ENCODE measurements at places on chromosomes 7 and 10.
A peak's percentile ranks its signal among the peaks of the same experiment; 100 is the strongest.

GRCh38 chr10:83542774-83543411 is 596.4 kb upstream of the GHITM start:
- DNase-seq = peak; percentile 43

DNA sequence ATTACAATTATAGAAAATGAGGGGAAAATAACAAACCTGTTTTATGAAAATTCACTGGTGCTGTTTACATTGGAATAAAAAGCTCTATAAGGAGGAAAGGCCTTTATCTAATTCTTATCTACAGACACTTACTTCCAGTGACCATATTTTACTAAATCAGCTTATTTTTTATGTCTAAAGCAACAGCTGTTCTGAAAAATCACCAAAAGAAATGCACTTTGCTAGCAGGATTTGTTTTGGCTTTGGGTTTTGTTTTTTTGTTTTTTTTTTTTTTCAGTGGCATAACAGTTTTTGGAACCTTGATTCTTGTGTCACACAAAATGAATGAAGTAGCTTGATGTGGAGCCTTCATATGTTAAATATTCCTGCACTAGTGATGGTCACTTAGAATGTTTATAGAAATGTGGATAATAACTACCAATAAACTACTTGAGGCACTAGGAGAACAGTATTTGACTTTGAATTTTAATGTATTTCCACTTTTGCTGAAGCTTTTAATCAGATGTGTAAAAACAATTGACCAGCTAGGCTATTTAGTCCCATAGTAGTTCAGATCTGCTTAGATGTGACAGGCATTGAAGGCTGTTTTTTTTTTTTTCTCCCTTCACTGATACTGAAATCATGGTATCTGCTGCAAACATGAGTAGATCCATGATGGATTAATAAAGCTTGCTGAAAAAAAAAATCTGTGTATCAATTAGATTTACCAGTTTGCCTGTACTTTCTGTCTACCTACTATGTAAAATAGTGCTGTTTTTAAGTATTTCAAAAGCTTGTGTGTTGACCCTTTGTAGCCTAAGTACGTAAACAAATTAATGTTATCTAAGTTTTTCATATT is 2.8 kb downstream of the ARL4A start:
- DNase-seq = no peak

DNA sequence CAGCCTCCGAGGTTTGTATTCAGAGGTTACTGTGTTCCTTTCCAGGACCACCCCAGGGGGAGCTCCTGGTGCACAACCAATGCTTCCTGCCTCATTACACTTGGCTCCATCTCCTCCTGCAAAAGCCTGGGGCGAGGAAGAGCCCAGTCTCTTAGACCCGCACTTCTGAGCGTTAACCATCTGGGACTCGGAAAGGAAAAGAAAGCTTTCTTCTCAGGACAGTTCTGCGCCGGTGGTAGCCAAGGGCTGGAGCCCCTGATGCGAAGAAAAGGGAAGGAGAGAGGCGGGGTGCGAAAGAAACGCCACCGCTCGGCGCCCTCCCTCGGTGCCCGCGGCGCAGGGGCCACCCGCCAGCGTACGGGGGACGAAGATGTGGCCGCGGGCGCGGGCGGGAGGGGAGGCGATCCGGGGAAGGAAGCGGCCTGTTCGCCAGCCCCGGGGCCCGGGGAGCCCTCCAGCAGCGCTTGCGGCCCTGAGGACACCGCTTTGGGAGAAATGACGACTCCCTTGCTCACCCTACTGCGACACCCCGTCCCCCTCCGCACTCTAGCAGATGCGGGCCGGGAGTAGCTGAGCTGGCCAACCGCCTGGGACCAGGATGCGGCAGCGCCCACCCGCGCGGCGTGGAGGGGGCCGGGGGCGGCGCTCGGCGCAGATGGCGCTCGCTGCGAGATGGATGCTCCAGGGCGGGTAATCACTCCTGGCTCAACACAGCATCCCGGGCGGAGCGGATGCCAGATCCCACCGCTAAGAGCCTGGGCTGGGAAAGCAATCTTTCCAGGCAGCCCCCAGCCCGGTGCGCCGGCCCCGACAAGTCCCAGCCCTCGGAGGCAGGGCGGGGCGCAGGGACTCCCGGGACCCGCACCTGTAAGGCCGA is 1.3 kb downstream of the NRCAM start:
- peak; percentile 38 for DNase-seq

- DNase-seq = no peak
Observed at GRCh38 chr7:129986600-129986999, 33.8 kb upstream of the UBE2H start.

GRCh38 chr7:64098-64915 is 128.1 kb upstream of the FAM20C start:
- DNase-seq = peak; percentile 73

GRCh38 chr7:93551063-93551895 is 23.2 kb downstream of the CALCR start:
- peak; percentile 66 for DNase-seq

GRCh38 chr7:86851566-86851965 is 207.9 kb downstream of the GRM3 start:
- no peak for DNase-seq

- DNase-seq = no peak
Observed at GRCh38 chr7:88151119-88151790, 68.6 kb downstream of the SRI start.

- no peak for DNase-seq
Observed at GRCh38 chr7:38563741-38564140, 67.4 kb downstream of the AMPH start.

- DNase-seq = no peak
Observed at GRCh38 chr7:108222236-108222892, 92.2 kb upstream of the LAMB4 start.

GRCh38 chr7:114976666-114977065 is 54.8 kb downstream of the MDFIC start:
- DNase-seq = no peak

DNA sequence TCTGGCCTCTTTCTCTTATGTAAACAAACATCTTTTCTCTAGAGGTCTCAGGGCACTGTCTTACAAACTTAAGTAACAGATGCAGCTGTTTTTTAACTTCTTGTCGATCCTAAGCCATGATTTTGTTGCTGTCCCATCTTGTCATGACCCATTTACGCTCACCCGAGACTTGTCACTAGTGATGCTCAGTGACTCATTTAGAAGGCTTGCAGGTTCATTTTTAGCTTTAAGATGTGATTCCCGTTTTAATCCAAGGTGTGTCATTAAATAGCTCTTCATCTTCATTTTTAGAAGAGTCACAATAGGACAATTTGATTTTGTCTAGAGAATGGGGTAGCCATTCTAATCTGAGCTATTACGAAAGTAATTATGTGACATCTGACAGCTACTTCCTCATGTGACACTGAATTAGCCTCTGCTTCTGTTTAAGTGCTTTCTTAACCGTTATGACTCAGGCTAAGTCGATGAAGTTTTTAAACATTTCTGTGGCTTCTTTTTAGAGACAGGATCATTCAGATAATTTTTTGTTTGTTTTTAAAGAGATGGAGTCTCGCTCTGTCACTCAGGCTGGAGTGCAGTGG is 42.7 kb downstream of the SPDYE5 start:
- peak; percentile 60 for DNase-seq

- peak; percentile 8 for DNase-seq
Observed at GRCh38 chr10:42593284-42593683, 45.1 kb downstream of the ZNF33B start.

- DNase-seq = no peak
Observed at GRCh38 chr10:128885573-128886555, 581.2 kb upstream of the MGMT start.

DNA sequence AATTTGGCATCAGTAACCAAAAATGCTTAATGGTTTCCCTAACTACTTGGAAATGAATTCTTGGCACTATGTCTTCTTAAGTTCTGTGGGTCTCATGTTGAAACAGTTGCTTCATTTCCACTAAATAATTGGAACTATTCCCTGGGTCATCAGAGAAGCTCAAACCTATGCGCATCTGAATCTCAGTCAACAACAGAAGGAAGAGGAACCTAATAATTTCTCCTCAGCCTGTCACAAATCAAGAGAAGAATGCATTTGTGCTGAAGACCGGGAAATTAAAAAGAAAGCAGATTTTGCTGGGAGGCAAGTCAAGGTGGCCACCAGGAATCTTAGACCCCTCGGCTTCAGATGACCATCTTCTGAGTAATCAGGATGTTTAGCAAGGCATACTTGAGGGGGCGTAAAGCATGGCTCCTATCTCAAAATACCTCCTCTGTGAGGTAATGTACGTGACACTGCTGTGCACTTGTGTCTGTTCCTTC is 41.4 kb downstream of the TOMM7 start:
- DNase-seq = peak; percentile 66

- no peak for DNase-seq
Observed at GRCh38 chr10:110278562-110279406, 25.9 kb downstream of the SMNDC1 start.

DNA sequence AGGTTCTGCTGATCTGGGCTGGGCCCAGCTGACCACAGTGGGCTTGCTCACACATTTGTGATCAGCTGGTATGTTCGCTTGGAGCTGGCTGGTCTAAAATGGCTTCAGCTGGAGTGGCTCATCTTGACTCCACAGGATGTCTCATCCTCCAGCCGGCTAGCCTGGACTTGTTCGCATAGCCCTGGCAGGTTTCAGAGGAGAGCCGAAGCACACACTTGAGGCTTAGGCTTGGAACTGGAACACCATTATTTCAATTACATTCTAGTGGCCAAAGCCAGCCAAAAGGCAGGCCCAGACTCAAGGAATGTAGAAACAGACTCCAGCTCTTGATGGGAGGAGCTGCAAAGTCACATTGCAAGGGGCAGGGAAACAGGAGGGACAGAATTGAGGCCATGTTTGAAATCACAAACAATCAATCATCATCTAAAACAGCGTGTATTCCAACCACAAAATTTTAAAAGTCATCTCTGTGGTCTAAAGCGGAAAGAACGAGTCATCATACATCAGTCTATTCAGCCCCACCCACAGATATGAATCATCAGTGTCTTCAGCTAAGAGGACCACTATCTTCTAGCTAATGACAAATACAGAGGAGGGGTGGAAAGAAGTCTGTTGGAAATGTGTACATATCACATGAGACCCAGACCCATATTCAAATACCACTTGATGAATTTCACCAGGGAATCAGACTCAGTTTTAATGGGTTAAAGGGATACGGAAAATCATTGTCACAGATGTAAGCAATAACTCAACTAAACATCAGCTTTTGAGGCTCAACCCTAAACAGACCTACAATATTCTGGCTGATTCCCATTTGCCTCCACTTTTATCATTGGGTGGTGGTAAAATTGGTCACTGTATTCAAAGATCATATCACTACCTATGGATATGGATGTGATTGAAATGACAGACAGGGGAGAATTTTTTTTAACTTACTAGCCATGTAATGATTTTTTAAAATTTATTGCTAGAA is 139.0 kb upstream of the MKLN1 start:
- DNase-seq = peak; percentile 97

GRCh38 chr7:12957487-12957886 is 270.1 kb downstream of the ARL4A start:
- no peak for DNase-seq

DNA sequence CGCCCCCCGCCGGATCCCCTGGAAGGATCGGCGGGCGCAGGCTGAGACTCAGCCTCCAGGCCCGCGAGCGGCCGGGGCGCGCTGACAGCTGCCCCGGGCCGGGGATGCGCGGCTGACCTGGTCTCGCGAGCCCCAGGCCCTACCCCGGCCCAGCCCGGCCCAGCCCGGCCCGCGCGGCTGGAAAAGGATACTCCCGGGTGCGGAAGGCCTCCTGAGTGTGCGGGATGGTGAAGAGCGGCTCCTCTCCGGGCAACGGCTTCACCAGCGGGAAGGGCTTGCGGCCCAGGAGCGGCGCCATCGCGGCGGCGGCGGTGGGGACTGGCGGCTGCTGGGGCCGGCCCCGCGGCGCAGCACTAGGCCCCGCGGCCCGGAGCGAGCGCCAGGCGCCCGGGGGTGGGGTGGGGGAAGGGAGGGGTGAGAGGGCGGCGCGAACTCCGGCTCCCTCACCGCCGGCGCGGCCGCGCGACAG is 423 bp downstream of the BAZ1B start:
- DNase-seq = peak; percentile 40

- no peak for DNase-seq
Observed at GRCh38 chr7:47281966-47282643, 299.8 kb downstream of the TNS3 start.

DNA sequence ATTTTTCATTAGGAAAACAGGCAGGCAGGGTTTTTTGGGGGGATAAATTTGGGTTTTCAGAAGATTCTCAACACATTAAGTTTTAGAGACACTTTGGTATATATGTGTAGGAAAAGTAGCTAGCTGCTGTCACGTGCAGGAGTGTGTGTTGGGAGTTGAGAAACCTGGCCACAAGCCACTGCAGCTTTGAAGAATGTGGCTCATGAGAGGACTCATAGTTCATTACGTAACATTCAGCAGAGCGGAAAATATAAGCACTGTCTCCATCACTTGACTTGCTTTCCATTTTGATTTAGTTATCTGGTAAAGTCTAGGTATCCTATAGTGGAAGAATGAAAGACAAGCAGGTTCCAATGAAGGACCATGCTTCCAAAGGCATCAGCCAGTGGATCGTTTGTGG is 31.2 kb downstream of the SMNDC1 start:
- peak; percentile 60 for DNase-seq

DNA sequence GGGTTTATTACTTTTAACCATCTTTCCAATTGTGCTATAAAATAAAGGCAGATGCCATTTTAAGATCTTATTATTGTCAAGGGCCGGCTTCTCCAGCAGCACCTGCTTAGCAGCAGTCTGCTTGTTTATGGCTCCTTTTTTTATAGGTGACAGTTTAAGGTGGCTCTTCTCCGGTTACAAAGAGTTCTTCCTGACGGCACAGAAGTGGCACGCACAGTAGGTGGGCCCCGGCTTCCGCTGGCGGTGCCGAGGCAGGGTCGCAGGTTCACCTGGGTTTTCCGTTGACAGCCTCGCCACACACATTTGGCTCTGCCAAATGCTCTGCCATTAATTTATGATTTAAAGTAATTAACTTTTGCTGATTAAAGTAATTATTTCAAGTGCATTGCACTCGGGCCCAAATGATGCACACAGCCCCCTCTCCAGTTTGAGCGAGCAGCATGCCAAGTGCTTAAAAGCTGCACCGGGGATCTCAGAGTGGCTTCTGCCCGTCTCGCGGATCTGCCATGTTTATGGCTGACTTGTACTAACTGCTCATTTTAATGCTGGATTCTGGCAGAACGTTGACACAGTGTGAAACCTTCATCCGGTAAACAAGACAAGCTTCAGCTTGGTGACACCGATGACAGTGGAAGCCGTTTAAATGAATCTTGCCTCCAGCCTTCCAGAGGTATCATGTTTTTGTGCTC is 355.1 kb upstream of the MKI67 start:
- DNase-seq = no peak

- no peak for DNase-seq
Observed at GRCh38 chr10:113285305-113285704, 267.5 kb upstream of the HABP2 start.

- no peak for DNase-seq
Observed at GRCh38 chr7:7159063-7159658, 23.2 kb upstream of the C1GALT1 start.

DNA sequence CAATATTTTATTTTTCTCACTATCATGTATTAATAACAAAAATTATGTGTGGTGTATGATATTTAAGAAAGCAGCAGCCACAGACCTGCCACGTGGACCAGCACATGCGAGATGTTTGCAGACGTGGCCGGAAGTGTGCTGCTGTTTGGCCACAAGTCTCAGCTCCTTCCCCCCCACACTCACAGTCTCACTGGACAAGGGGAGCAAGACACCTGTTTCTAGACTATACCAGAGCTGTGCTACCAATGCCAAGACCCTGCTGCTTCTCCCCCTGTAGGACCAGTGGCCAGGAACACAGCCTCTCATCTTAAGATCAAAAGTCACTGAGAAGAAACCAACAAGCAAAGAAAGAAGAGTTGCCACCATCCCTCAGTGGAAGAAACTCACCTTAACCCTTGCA is 258.9 kb upstream of the PPP2R2D start:
- no peak for DNase-seq

Data from astrocyte of the spinal cord (primary cell).